ENCODE measurements at places on chromosomes 1 and 21. TPM values are rescaled to one million over a fixed set of nuclear protein-coding genes. Genes with fewer than 3 reads are reported as not detected.

SPATA1 gene
- polyA plus RNA-seq, result not detected

SAMD13 gene
- 0.35 TPM for polyA plus RNA-seq

HES4 gene
- 2.1 TPM for polyA plus RNA-seq

OR2G6 gene
- not detected for polyA plus RNA-seq

CD48 gene
- polyA plus RNA-seq, result not detected

OR2L2 gene
- polyA plus RNA-seq, result not detected

RIPPLY3 gene
- polyA plus RNA-seq, result 0.34 TPM

AK4 gene
- polyA plus RNA-seq, result 104 TPM

C1orf185 gene
- polyA plus RNA-seq, result not detected

CLDN8 gene
- 0.06 TPM for polyA plus RNA-seq

Measured in mammary epithelial cell (primary cell).